ENCODE measurements at places on chromosomes 6 and 20. TPM values are rescaled to one million over a fixed set of nuclear protein-coding genes. Genes with fewer than 3 reads are reported as not detected.
A peak's percentile ranks its signal among the peaks of the same experiment; 100 is the strongest.

DNA sequence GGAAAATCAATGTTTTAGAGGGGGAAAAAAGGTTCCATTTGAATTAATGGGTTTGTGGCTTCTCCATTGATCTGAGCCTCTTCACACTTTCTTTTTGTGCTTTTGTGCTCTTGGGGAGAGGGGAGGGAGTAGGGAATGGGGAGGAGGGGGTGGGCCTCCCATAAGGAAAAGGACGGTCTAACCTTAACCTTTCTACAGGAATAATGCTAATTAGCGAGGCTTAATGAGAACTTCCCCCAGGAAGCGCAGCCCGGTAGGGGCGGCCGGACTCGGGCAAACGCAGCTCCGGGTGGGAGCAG, 103.0 kb downstream of the NOL4L start:
- H3K4me1 ChIP-seq = peaks cover 47% of the 10 kb centered on the region
- no peaks in the 10 kb centered on the region for H3K27me3 ChIP-seq

- no peak for DNase-seq
- no peaks in the 10 kb centered on the region for H3K36me3 ChIP-seq
- H3K27ac ChIP-seq = no peak overlapping the region
- no peaks in the 10 kb centered on the region for H3K4me1 ChIP-seq
- no peaks in the 10 kb centered on the region for H3K27me3 ChIP-seq
Measured at GRCh38 chr6:53758496-53758895, 36.3 kb upstream of the LRRC1 start.

GRCh38 chr6:158142789-158143188, 25.3 kb downstream of the SERAC1 start:
- DNase-seq = no peak
- H3K36me3 ChIP-seq = peaks cover 36% of the 10 kb centered on the region
- no peak overlapping the region for H3K27ac ChIP-seq
- H3K4me1 ChIP-seq = no peaks in the 10 kb centered on the region

DNA sequence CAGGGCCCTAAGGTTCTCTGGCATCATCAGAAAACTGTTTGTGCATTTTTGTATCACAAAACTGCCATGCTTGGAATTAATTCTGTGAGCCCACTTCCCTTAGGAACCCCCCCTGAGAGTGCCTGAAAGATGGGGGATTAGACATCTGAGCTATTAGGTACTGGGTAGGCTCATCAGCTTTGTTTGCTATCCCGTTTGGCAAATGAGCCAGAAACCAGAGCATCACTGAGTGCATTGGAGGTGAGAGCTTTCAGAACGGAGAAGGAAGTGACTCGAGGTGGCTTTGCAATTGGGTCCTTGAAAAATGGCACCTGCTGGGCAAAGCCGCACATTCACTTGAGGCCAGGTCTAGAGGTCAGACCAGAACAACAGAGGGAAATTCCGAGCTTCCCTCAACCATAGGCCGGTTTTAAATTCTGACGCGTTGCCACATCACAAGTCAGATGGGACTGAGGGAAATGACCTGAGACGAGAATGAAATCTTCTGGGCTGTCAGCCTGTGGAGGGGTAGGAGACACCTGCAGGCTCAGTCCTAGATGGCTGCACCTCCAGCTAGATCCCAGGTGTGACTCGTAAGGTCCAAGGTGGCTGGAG, 8.4 kb upstream of the GLP1R start:
- no peaks in the 10 kb centered on the region for H3K4me1 ChIP-seq
- H3K27me3 ChIP-seq = peaks cover 39% of the 10 kb centered on the region
- H3K4me3 ChIP-seq = no peak overlapping the region
- H3K27ac ChIP-seq = no peak overlapping the region
- DNase-seq = no peak

The CCN5 gene
- total RNA-seq = 18.2 TPM

DNA sequence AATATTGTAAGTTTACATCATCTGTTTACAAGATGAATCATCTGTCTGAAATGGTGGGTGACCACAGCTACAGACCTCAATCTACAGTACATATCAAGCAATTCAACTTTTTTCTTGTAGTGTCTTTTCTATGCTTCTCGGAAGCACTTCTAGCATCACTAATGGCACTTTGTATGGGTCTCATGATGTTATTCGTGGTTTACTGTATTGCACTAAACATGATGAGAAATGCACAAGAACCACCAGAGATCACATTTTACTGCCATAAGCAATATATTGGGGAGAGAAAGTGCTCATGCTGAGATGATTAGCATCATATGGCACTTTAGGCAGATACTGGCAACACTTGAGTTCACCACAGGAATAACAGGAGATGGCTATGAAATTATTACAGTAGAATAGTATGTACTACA, 15.4 kb upstream of the BTBD3 start:
- H3K4me1 ChIP-seq = peaks cover 24% of the 10 kb centered on the region
- peak overlapping the region; percentile 58 for H3K27ac ChIP-seq
- no peaks in the 10 kb centered on the region for H3K27me3 ChIP-seq
- no peak for DNase-seq

The PTK6 gene
- total RNA-seq = 0.13 TPM

DNA sequence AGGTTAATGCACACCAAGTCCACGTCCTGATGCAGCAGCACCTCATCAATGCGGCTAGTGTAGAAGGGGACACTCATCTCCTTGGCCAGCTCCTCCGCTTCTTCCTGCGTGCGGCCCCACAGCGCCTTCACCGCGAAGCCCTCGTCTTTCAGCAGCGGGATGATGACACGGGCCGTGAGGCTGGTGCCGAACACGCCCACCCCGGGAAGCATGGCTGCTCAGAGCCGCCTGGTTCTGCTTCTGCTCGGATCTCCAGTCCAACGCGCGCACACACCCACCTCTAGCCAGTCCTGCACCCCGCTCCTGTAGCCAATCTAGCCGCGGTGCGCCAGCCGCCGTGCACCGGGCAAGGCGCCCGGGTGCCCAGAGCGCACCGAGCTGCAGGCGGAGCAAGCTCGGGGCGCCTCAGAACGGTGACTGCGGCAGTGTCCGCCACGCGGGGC, 700 bp downstream of the GFOD1 start:
- peaks cover 13% of the 10 kb centered on the region for H3K4me1 ChIP-seq
- no peak for DNase-seq
- H3K4me3 ChIP-seq = peak overlapping the region; percentile 83

GRCh38 chr20:63431944-63432343, 40.5 kb downstream of the KCNQ2 start:
- no peak overlapping the region for H3K27ac ChIP-seq
- no peaks in the 10 kb centered on the region for H3K36me3 ChIP-seq
- no peaks in the 10 kb centered on the region for H3K4me1 ChIP-seq
- H3K27me3 ChIP-seq = no peaks in the 10 kb centered on the region
- no peak overlapping the region for H3K4me3 ChIP-seq
- DNase-seq = no peak

DNA sequence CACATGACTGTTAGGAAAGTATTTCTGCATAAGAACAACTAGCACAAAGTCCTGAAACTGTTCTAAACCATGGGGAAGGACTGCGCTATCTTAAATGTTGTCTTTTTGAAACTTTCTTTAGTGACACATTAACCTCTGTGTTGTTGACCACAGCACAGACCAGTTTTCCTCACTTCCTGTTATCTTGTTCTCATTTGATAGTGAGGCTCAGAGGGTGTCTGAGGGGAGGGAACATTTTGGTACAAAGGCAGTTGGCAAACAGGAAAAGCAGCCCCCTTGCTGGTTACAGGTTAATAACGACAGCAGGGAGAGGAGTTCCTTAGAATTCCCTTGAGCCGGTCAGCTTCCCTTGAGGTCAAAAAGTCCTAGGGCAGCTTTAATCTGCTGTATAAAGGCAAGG, 143.5 kb upstream of the BMP2 start:
- H3K36me3 ChIP-seq = no peaks in the 10 kb centered on the region
- no peaks in the 10 kb centered on the region for H3K4me1 ChIP-seq
- DNase-seq = no peak
- no peak overlapping the region for H3K4me3 ChIP-seq
- no peak overlapping the region for H3K27ac ChIP-seq
